Left colon (tissue), 2 donors: ENCODE measurements at places on chromosomes 6 and 20. TPM values are rescaled to one million over a fixed set of nuclear protein-coding genes. Genes with fewer than 3 reads are reported as not detected.

Gene FRK
- total RNA-seq = 27.6 TPM

Gene BHLHE23
- total RNA-seq = not detected

Gene SLC52A3
- total RNA-seq = 22.1 TPM

Gene HCK
- total RNA-seq = 5.5 TPM

- no peak for DNase-seq
These were observed 536.1 kb downstream of the NKAIN2 start for GRCh38 chr6:124339610-124340334.

GRCh38 chr20:34179637-34180360 lies 61.4 kb upstream of the ASIP start:
- no peak for DNase-seq

DNA sequence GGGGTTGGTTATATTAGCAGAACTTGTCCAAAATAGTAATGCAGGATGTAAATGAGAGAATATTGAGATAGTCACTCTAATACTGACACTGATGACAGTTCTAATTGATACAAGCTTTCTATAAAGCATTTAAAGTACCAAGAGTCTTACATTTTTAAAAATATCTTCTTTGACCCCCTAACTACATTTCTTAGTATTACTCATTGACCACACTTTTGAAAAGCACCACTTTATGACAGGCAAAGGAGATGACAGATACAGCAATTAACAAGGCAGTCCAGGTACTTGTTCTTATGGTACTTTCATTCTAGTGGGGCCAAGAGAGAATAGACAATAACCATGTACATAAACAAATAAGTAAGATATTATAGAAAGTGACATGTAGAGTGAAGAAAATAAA lies 139.4 kb upstream of the EYA4 start:
- no peak for DNase-seq

- DNase-seq = no peak
These were observed 232.5 kb downstream of the HDGFL1 start for GRCh38 chr6:22801831-22802230.

DNA sequence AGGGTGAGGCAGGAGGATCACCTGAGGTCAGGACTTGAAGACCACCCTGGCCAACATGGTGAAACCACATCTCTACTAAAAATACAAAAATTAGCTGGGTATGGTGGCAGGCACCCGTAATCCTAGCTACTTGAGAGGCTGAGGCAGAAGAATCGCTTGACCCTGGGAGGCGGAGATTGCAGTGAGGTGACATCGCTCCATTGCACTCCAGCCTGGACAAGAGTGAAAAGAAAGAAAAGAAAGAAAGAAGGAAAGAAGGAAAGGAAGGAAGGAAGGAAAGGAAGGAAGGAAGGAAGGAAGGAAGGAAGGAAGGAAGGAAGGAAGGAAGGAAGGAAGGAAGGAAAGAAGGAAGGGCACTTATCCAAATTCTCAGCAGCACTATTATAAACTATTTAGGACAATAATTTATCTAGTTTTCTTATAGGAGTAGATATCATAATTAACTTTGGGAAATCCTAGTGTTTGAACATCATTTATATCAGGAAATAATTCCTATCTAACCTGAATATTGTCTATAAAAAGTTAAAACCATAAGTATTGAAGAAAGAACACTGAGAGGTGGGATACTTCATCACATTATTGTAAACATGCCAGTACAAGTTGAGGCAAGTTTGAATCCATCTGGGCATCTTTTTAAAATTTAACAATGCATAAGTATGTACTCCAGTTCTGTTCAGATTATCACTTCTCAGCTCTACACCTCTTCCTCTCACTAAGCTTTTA lies 305.5 kb downstream of the SLC35F1 start:
- no peak for DNase-seq

- DNase-seq = peak; percentile 19
These were observed 62.8 kb upstream of the FOXO3 start for GRCh38 chr6:108497883-108498282.

DNA sequence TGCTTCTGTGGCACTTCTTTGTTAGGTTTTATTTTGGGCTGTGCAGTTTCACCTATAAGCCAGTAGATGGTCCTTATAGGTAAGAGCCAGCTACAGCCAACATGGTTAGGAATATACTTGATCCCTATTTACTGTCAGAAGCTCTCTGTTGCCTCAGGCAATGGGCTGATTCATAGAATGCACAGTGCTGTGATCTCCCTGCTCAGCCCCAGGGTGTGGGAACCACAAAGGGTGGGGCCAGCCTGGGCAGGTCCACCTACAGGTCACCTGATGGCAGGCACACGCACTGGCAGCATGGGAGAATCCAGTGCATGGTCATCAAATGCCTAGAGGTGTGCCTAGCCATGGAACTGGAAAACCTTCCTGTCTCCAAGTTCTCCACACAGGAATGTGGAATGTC lies 191.9 kb downstream of the MOXD1 start:
- no peak for DNase-seq

DNA sequence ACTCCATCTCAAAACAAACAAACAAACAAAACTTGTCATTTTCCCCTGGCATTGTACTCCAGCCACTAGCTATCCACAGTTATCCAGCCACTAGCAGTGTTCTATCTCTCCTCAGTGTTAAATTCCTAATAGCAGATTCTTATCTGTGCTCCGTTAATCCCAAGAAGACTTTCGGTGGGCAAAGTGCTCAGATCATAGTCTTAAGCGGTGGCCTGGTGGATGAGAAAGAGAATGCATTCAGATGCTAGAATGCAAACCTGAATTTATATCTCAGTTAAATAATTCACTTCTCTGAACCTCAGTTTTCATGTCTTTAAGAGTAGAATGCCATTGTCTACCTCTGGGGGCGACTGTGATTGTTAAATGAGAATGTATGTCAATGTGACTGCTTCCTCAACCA lies 47.7 kb upstream of the KCNG1 start:
- no peak for DNase-seq

DNA sequence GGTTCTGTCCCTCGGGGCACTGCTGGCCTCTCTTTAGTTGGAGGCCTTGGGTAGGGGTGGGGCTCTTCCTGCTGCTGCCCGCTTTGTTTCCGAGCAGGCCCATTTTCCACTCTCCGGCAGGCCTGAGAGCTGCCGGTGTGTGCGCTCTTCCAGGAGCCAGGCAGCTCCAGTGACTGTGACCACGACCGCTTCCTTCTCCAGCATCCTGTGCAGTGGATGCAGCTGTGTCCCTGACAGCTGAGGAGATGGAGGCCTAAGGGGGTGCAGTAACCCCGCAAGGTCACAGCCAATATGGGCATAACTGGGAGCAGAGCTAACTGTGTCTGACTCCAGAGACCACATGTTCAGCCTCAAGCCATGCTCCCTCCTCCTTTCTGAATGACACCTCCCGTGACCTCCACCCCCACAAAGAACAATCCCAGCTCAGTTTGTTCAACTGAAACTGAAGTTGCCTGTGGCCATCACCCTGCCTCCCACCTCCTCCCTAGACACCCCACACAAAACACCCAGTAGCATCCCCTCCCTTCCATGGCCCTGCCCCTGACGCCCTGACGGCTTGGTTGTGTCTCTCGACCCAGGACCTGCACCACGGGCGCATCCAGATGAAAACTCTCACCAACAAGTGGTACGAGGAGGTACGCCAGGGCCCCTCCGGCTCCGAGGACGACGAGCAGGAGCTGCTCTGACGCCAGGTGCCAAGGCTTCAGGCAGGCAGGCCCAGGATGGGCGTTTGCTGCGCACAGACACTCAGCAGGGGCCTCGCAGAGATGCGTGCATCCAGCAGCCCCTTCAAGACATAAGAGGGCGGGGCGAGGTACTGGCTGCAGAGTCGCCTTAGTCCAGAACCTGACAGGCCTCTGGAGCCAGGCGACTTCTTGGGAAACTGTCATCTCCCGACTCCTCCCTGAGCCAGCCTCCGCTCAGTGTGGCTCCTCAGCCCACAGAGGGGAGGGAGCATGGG lies 27.8 kb downstream of the SPATA2 start:
- DNase-seq = no peak

GRCh38 chr20:34023937-34024722 lies 30.4 kb downstream of the RALY start:
- no peak for DNase-seq

GRCh38 chr6:80922916-80923455 lies 816.5 kb downstream of the BCKDHB start:
- no peak for DNase-seq

DNA sequence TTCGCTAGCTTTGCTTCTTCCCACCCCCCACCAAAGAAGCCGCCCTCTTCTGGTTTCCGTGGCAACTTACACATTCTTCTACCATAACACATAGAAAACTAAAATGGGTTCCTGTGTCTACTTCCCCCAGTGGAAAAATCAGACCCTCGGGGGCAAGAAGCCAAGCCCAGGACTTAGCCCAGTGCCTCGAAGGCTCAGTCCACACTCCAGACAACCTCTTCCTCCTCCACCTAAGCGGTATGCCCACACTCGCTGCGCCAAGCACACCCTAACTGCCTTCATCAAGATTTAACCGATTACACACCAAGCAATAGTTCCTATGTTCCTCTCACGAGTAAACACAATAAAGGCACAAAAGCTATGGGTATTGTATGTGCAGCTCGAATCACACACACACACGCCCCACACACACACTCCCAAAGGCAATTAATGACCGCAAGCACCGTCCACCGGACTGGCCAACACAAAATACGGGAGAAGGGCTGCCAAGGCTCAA lies 537 bp downstream of the PPIL4 start:
- peak; percentile 48 for DNase-seq

- no peak for DNase-seq
These were observed 86.1 kb downstream of the SLX4IP start for GRCh38 chr20:10521068-10521831.

DNA sequence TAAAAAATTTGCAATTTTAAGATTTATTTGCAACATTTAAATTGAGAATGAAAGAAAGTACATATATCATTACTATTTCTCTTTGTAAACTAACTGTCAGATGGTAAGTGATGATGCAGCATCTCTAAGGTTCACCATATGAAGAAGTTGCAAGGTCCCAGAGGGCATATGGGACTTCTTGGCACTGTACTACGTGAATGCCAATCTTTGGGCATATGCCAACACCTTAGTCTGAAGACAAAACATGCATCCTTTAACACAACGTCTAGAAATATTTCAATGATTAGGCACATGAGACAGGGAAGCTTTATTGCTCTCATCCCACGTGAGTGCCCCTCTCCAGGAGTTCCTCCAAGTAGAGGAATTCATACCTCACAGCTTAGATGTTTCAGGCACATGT lies 66.8 kb downstream of the CDK19 start:
- no peak for DNase-seq

GRCh38 chr6:170205126-170205525 lies 85.8 kb downstream of the DLL1 start:
- DNase-seq = no peak

GRCh38 chr6:112951829-112952228 lies 604.7 kb downstream of the RFPL4B start:
- no peak for DNase-seq

DNA sequence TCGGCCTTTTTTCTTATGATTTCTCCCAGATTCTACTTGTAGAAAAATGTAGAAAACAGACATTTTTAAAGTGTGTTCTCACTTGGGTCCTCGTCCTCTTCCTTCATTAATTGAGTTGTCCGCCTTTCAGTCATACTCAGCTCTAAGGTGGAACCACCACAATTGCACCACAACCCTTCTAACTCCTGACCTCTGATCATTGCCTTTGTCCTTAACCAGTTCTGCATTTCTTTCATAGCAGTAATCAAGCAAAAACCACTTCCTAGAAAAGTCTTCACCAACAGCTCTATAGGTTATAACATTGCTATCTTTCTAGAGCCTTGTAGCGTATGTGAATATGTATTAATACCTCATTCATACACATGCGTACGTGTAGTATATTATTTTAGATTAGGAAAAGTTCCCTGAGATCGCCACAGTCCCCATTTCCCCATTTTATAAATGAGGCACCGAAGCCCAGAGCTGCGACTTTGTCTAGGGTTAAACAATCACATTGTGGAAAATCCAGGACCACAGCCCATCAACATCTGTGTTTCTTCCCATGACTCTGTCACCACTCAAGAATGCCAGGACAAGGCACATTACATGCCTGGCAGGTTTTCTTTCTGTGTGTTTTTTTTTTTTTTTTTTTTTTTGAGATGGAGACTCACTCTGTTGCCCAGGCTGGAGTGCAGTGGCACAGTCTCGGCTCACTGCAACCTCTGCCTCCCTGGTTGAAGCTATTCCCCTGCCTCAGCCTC lies 175.5 kb downstream of the BTBD3 start:
- no peak for DNase-seq

- no peak for DNase-seq
These were observed 42.0 kb downstream of the CBFA2T2 start for GRCh38 chr20:33531885-33532284.

DNA sequence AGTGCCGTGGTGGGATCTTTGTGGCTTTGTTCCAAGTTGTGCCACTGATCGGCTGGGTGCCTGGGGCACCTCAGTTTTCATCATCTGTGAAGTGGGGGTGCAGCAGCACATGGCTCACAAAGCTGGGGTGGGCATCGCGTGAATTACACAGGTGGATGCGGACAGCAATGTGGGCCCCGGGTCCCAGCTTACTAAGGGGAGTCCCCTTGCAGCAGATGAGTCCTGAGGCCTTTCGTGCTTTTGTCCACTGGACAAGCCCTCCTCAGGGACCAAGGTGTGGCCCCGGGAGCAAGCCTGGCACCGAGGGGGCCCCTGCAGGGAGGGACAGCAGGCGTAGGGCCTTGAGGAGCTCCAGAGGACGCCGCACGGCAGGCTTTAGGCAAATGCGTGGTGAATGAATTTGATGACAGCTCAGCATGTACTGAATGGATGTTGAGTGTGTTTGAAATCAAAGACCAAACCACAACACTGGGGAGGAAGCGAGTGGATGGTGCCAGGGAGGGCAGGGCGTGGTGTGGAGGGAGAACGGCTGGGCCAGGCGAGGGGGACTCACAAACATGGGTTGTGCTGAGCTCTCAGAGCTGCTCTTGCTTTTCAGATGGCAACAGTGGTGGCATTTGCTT lies 53.2 kb downstream of the IRF4 start:
- DNase-seq = no peak

DNA sequence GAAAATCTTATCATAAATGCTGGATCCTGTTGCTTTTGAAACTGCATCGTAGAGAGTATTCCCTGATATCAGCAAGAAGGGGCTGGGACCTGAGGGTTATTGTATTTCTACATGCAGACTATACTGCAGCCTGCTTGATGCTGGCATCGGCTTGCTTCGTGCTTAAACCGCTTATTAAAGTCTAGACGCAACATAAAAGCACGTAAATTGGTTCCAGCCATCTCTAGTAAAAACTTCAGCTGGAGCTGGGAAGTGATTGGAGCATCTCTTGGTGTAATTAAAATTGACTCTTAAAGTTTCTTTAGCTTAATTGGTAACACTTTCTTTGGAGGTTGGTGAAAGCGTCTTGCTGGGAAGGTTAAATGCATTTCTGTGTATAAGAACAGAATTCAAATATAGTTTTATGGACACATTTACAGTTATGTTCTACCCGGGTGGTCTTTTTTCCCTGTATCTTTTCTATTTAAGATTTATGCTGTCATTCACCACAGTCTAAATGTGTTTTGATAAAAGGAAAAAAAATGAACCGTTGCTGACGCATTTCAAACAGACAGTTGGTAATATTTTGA lies 139.0 kb upstream of the JAG1 start:
- no peak for DNase-seq

DNA sequence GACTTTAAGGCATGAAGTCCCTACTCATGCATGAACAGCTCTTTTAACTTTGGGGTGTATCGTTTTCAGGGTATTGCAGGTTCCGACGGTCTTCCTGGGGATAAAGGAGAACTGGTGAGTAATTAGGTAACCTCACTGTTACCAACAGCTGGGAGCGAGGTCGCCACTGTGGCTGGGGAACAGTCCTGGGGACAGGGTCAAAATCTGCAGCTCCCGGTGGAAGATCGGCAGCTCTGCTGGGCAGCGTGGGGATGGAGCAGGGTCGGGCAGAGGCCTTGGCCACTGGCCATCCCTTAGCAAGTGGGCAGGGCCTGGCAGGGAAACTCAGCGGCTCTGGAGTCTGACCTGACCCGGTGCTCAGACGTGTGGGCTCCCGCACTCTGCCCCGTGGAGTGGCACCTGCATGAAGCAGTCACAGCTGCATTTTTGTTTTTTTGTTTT lies 16.1 kb downstream of the COL9A3 start:
- DNase-seq = peak; percentile 38
